ENCODE measurements at places on chromosomes 16 and 17. TPM values are rescaled to one million over a fixed set of nuclear protein-coding genes. Genes with fewer than 3 reads are reported as not detected.
A peak's percentile ranks its signal among the peaks of the same experiment; 100 is the strongest.

Gene KRTAP2-3
- not detected for total RNA-seq

- no peak for DNase-seq
Measured at GRCh38 chr17:63082952-63083351, 116.9 kb downstream of the TANC2 start.

DNA sequence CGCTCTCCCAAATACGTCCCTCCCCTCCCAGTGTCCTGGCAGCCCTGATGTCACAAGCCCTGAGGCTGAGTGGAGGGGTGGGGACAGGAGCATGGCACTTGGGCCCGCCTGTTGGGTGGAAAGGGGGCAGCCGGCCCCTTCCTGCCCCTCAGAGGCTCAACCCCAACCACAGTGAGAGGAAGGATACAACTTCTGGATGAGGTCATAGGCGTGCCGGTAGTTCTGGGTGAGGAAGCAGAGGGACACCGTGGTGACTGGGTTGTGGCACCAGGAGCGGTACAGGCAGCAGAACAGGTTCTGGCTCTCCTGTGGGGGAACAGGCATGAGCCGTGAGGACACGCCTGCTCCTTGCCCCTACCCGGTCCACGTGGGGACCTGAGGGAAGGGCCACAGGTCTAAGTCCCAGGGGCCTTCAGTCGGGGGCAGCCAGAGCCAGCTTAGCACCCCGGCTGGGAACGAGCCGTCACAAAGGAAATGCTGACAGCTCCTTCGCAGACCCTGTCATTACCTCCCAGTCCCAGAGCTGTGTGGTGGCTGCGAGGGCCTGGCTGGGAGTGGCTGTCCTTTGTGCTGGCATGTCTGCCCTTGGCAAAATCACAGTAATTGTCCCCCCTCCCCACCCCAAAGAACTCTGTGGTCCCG lies 11.2 kb upstream of the MTSS2 start:
- no peak for DNase-seq

- DNase-seq, result peak; percentile 89
Measured at GRCh38 chr17:8163978-8164814, 1.4 kb upstream of the VAMP2 start.

GRCh38 chr17:38547444-38547843 lies 58.3 kb downstream of the SRCIN1 start:
- no peak for DNase-seq

Measured in Right ventricle myocardium inferior (tissue), 1 donor.